ENCODE measurements at places on chromosomes 7 and 10. TPM values are rescaled to one million over a fixed set of nuclear protein-coding genes. Genes with fewer than 3 reads are reported as not detected.

DNA sequence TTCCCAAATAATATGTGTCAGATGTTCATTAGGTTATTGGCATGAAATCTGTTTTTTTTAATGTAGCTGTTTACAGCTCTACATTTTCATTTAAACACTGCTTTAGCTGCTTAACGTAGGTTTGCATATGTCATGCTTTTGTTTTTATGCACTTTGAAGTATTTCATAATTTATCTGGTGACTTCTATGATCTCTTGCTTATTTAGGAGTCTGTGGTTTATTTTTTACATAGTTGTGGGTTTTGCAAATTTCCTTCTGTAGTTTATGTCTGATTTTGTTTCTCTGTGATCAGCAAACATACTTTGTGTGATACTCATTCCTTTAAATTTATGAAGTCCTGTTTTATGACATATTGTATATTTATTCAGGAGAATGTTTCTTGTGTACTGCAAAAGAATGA is 606.5 kb upstream of the PFKP start:
- DNase-seq, result no peak

DNA sequence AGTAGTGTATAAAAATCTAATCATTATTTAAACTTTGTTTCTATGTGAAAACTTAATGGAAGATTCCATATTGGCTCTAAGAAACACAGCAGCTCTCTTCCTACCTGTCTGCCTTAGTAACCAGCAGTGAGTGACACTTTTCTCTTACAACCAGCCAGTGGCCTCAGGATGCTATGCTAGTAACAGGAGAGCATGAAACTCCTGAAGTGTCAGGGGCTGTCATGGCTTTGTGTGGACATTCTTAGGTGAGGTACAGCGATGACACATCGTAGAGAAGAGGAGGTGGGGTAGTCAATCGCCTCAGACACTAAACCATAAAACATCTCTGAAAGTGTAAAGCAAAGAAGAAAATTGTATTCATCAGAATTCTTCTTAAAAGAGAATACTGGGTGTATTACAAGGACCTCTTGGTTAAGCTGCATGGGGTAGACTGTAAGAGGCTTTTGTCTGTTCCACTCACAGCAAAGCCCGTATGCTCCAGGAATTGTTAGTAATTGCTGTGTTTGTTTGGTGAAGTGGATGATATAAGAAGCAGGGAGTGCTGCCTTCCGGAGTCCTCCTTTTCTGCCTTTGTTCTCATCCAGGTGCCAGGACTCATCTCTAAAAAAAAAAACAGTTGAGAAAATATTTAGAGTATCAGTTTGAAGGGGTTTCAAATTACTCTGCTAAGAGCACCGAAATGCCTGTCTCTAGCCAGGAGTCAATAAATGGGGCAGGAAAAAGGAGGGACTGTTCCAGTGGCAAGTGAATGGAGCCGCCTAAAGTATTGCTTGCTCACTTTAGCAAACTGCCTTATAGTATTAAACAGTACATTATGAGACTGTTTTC is 518.8 kb downstream of the CNTNAP2 start:
- DNase-seq, result no peak

Gene TAS2R3
- total RNA-seq, result 1.2 TPM

DNA sequence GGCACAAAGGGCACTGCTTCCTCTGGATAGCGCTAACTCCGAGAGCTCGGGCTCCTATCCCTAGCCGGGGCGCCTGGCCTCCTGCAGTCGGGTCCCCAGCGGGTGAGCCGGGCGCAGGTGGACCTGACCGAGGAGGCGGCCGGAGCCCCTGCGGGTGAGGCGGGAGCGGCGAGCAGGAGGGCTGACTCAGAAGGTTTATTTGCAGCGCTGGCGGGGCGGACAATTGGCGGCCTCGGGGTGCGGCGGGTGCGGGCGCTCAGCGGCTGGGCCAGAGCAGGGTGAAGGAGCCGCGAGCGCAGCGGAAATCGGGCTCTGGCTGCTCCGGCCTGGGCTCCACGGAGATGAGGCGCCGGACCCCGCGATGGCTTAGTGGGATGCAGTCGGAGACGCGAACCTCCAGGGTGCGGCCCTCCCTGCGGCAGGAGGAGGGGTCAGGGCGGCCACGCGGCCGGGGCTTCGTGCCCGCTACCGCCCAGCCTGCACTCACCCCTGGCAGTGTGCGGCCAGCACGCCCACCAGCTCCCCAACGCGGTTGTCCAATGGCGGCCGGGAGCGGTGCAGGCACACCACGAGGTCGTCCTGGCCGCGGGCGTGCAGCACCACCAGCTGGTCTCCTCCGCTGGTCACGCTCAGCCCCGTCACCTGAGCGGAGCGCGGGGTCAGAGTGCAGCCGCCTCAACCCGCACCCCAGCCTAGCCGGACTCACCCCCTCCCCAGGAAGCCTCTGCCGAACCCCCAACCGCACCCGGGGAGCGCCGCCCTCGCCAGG is 16.1 kb downstream of the MYO1G start:
- DNase-seq, result peak; percentile 22

Gene GSTO2
- 2.5 TPM for total RNA-seq

Gene VSIR
- 101 TPM for total RNA-seq

All from naive thymus-derived CD4-positive, alpha-beta T cell (primary cell).